ENCODE measurements at places on chromosomes 2 and 18.

DNA sequence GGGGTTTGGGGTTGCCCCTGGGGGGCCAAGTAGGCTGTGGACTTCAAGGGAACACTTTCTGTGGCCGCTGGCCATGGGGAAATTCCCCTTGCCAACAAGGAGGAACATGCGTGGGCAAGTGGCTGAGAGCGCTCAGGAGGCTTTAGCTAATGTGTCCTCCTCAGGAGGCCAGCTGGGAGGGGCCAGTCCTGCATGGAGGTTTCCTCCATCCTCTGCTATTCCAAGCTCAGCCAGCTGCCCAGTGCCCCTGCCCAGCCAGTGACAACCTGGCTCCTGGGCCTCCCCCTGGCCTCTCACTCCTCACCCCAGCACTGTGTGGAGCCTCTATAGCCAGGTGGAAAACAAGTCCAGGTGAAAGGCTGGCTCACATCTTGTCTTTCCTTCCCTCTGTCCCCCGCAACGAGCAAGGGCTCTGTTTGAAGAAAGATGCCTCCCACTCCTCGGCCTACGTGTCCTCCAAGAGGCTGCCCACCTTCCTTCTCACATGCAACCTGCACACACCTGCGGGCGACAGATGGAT, 64.4 kb upstream of the DAPL1 start:
- no peaks in the 10 kb centered on the region for H3K36me3 ChIP-seq
- H3K4me1 ChIP-seq: no peaks in the 10 kb centered on the region
- no peak overlapping the region for H3K27ac ChIP-seq
- H3K4me3 ChIP-seq: no peak overlapping the region
- no peaks in the 10 kb centered on the region for H3K27me3 ChIP-seq

DNA sequence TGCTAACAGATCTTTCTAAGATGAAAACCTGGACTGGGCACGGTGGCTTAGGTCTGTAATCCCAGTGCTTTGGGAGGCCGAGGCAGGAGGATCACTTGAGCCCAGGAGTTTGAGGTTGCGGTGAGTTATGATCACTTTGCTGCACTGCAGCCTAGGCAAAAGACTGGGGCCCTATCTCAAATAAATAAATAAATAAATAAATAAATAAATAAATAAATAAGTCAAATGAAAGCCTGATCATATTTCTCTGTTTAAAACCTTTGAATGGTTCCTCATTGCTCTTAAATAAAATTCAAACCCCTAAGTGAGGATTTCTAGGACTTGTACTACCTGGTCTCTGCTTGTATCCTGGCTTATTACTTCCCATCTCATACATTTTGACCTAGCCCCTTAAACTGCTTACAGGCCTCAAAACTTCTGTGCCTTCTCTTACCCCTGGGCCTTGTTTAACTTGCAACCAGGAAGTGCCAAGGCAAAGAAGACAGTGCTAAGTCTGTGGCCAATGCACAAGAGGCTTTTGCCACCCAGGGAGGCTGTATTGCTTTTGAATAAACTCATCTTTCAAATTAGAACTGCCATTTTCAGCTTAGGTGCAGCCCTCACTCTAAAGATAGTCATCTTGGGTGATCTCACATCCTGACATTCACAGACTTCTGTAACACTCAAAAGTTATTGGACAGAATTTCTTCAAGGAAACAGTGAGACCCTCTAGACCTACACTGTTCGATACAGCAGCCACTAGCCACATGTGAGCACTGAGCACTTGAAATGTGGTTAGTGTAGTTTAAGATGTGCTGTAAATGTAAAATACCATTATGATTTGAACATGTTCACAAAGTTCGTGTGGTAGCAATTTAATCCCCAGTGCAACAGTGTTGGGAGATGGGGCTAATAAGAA, 73.7 kb downstream of the POLE4 start:
- H3K36me3 ChIP-seq: no peaks in the 10 kb centered on the region
- H3K4me3 ChIP-seq: no peak overlapping the region
- DNase-seq: no peak
- H3K4me1 ChIP-seq: no peaks in the 10 kb centered on the region
- no peak overlapping the region for H3K27ac ChIP-seq
- H3K27me3 ChIP-seq: no peaks in the 10 kb centered on the region

- no peak overlapping the region for H3K4me3 ChIP-seq
- H3K27ac ChIP-seq: no peak overlapping the region
- DNase-seq: no peak
- H3K4me1 ChIP-seq: peaks cover 20% of the 10 kb centered on the region
These were observed 83.9 kb downstream of the AAK1 start for GRCh38 chr2:69559442-69560146.

DNA sequence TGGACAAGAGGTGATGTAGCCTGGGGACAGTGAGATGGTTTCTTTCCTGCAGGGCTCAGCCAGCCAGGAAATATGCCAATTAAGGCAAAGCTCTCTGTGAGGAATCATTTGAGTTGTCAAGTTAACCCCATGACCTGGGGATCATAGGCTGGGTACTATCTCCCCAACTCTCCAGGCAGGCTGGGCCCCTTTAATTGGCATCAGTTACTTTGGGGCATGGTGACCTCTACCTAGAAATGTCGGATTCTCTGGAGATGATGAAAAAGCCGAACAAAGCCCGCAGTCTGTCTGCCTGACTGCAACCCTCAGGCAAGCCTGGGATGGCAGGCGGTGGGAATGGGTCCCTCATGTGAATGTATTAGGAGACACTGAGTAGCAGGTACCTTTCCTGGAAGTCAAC, 193.5 kb upstream of the SMAD2 start:
- H3K4me3 ChIP-seq: no peak overlapping the region
- H3K4me1 ChIP-seq: peaks cover 11% of the 10 kb centered on the region
- H3K27ac ChIP-seq: no peak overlapping the region
- H3K27me3 ChIP-seq: no peaks in the 10 kb centered on the region
- no peaks in the 10 kb centered on the region for H3K36me3 ChIP-seq

- H3K27me3 ChIP-seq: no peaks in the 10 kb centered on the region
- DNase-seq: no peak
- H3K4me3 ChIP-seq: no peak overlapping the region
- no peaks in the 10 kb centered on the region for H3K36me3 ChIP-seq
- no peak overlapping the region for H3K27ac ChIP-seq
- H3K4me1 ChIP-seq: peaks cover 32% of the 10 kb centered on the region
These were observed 77.0 kb upstream of the ZNF532 start for GRCh38 chr18:58787536-58788149.

DNA sequence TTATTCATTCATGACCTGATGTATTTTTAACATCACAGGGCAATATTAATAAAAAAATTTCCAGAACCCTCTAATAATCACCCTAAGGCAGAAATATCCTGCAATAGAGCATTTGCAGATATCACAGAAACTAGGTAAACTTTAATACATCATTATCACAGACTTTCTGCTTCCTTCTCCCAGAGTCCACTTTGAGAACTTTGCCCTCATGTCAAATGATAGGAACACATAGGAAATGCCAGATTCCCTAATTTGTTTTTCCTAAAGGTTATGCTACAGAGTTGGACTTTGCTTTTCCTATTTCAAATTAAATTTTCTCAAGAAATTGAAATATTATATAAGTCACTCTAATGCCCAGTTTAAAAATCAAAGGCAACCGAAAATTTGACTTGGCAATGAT, 352.8 kb upstream of the LRP1B start:
- H3K4me3 ChIP-seq: no peak overlapping the region
- no peak overlapping the region for H3K27ac ChIP-seq
- no peaks in the 10 kb centered on the region for H3K27me3 ChIP-seq
- H3K36me3 ChIP-seq: no peaks in the 10 kb centered on the region
- no peaks in the 10 kb centered on the region for H3K4me1 ChIP-seq

GRCh38 chr2:71102981-71103681, 26.9 kb downstream of the MCEE start:
- H3K4me1 ChIP-seq: peaks cover 6% of the 10 kb centered on the region
- no peak overlapping the region for H3K27ac ChIP-seq
- no peak overlapping the region for H3K4me3 ChIP-seq
- H3K27me3 ChIP-seq: no peaks in the 10 kb centered on the region

GRCh38 chr2:176039375-176039774, 37.3 kb upstream of the LNPK start:
- H3K36me3 ChIP-seq: no peaks in the 10 kb centered on the region
- no peaks in the 10 kb centered on the region for H3K27me3 ChIP-seq
- DNase-seq: no peak
- no peak overlapping the region for H3K4me3 ChIP-seq

- no peak overlapping the region for H3K27ac ChIP-seq
- no peaks in the 10 kb centered on the region for H3K27me3 ChIP-seq
- no peaks in the 10 kb centered on the region for H3K36me3 ChIP-seq
- H3K4me3 ChIP-seq: no peak overlapping the region
These were observed 67.3 kb upstream of the LGALSL start for GRCh38 chr2:64386676-64387075.

DNA sequence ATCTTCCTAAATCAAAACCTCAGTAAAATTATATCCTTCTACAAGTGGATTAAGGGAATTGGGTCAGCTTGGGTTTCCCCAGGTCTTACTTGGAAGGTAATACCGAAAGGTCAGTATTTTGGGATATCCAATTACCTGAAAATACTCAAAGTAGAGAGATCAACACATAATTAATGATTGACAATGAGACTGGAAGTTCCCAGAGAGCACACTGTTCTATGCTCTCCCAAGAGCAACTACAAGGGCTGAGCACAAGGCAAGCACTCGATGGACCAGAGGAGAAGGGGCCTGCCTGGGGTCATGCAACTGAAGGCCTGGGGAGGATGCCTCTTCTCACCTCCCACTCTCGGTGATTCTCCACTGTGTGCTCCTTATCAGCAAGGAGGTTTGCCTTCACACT, 159.2 kb upstream of the ACAA2 start:
- H3K4me1 ChIP-seq: peaks cover 12% of the 10 kb centered on the region
- no peak overlapping the region for H3K4me3 ChIP-seq
- H3K27me3 ChIP-seq: no peaks in the 10 kb centered on the region

DNA sequence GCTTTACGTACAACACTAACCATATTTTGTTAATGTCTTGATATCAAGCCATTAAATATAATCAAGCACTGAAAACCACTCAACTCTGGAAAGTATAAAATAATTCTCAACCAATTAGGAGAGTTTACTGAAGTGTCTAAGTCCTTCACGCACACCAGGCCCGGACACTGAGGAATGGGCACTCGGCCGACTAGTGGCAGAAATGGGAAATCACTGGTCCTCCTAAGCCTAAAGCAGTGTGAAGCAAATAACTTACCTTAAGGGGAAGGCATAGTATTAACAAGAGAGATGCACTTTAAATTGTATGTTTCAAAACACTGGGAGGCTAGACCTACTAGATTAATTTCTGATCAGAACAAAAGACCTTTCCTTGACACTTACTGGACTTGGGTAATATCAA, 45.7 kb downstream of the FAM210A start:
- DNase-seq: no peak
- H3K4me3 ChIP-seq: no peak overlapping the region
- H3K4me1 ChIP-seq: peaks cover 18% of the 10 kb centered on the region
- H3K27me3 ChIP-seq: no peaks in the 10 kb centered on the region

GRCh38 chr2:168326572-168326971, 79.2 kb upstream of the STK39 start:
- H3K27ac ChIP-seq: no peak overlapping the region
- no peak for DNase-seq
- no peaks in the 10 kb centered on the region for H3K36me3 ChIP-seq
- H3K4me1 ChIP-seq: no peaks in the 10 kb centered on the region

DNA sequence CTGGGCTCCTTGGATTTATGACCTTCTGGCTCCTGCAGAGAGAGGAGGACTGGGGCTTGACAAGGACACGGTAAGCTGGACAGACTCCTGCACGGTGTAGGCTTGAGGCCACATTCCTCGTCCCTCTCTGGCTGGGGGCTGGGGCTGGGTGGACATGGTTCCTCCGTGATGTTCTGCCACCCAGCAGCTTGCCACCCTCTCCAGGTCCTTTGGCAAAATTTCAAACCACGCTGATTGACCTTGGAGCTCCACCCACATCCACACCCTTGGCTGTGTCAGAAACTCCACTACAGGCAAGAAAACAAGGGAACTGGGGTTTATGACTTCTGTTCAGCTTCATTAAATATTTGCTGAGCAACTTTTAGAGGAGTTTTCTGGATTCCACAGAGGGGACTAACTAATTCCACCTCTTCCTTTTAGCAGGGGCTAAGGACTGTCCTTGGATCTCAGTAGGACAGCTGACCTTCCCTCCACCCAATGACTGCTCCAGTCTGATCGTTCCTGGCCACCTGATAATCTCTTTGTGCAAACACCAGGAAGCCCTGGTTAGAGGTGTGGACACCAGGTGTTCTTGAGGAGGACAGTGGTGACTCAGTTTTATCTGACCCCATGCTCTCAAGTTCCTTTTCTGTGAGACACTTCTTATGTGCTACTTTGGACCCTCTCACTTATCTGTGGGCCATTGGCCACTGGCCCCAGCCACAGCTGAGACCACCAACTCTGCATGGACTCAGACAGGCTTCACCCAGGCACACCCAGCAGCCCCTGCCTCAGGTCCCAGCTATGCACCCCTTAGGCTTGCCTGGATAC, 29.3 kb downstream of the GPR55 start:
- H3K27me3 ChIP-seq: no peaks in the 10 kb centered on the region
- H3K36me3 ChIP-seq: no peaks in the 10 kb centered on the region
- DNase-seq: no peak
- no peak overlapping the region for H3K4me3 ChIP-seq
- no peaks in the 10 kb centered on the region for H3K4me1 ChIP-seq

DNA sequence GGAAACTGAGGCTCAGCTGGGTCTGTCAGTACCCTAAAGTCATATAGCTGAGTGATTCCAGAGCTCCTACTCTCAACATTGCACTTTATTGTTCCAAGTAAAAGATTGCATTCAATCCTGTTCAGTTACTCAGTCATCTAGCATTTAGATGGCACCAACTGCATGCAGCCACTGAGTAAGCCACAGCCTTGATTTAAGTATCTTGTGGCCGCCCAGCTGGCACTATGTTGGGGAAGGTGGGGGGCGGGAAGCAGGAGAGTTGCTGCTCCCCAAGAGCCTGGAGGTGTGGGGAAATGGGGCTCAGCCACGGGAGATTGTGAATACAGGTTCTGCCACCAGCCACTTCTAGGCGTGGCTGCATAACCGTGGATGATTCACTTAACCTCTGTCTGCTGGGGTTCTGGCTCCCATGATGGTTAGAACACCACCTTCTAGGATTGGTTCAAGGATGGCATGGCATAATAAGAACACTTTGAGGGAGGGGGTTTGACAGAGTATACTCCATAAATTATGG, 17.1 kb downstream of the ZFP36L2 start:
- H3K27ac ChIP-seq: no peak overlapping the region
- H3K4me3 ChIP-seq: no peak overlapping the region
- H3K4me1 ChIP-seq: peaks cover 12% of the 10 kb centered on the region
- DNase-seq: no peak
- no peaks in the 10 kb centered on the region for H3K36me3 ChIP-seq

- peak overlapping the region; percentile 90 for H3K4me3 ChIP-seq
- peak overlapping the region; percentile 58 for H3K27ac ChIP-seq
- DNase-seq: no peak
- no peaks in the 10 kb centered on the region for H3K27me3 ChIP-seq
- H3K4me1 ChIP-seq: peaks cover 21% of the 10 kb centered on the region
These were observed 429 bp downstream of the C2orf76 start for GRCh38 chr2:119366161-119366648.

Data from thoracic aorta (tissue), 2 donors.